ENCODE measurements at places on chromosomes 5 and 9.

GRCh38 chr5:102743900-102744299 is 11.2 kb upstream of the PAM start:
- no peak for DNase-seq

DNA sequence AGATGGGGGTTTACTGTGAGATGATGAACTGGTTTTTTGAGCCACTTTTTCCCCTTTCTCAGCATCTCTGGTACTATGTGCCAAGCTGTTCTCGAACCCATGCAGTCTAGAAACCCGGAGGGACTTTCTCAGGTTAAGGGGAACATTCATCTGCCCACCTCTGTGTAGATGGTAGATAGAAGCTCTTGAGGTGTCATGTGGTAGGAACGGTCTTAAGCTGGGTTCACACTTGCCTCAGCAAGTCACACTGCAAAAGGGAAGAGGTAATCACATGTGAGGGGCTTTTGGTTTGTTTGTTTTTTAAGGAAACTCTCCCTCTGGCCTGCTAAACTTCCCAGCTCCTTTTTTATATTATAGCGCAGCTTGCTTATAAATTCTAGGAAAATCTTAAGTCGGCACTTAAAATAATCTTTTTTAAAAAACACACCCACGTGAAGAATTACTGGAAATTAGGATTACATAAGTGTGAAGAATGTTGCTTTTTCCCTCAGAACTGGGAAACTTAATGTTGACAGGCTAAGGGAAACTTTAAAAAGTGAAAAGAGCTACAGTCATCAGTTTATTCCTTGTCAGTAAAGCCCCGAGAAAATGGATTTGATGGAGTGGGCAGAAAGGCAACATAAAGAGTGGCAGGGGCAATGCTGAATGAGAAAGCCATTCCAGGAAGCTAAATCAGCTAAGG is 430.3 kb downstream of the ARHGEF28 start:
- no peak for DNase-seq

- DNase-seq: no peak
Measured at GRCh38 chr5:140360681-140361479, 886 bp downstream of the SLC4A9 start.

- DNase-seq: no peak
Measured at GRCh38 chr9:84669013-84669287, 579 bp upstream of the NTRK2 start.

- DNase-seq: no peak
Measured at GRCh38 chr5:90602681-90603080, 44.1 kb downstream of the ADGRV1 start.

GRCh38 chr5:59587489-59588337 is 305.8 kb downstream of the PDE4D start:
- no peak for DNase-seq

DNA sequence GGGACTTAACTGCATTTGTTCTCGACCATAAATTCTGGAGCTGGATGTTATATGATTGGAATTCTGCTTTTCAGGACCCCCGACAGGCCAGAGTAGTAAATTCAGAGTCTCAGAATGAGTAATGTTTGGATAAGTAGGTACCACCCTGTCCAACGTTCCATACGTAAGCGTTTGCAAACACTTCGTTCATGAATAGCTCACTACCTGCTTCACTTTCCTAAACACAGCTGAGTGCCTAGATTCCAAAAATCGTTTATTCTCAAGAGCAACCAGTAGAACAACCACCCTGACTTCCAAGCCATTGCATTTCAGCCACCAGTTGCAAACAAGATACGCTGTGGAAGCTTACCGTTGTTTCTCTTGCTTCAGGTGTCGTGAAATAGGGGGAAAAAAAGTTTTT is 101.3 kb upstream of the DMRT1 start:
- no peak for DNase-seq

- DNase-seq: no peak
Measured at GRCh38 chr9:35599763-35600604, 5.1 kb upstream of the TESK1 start.

DNA sequence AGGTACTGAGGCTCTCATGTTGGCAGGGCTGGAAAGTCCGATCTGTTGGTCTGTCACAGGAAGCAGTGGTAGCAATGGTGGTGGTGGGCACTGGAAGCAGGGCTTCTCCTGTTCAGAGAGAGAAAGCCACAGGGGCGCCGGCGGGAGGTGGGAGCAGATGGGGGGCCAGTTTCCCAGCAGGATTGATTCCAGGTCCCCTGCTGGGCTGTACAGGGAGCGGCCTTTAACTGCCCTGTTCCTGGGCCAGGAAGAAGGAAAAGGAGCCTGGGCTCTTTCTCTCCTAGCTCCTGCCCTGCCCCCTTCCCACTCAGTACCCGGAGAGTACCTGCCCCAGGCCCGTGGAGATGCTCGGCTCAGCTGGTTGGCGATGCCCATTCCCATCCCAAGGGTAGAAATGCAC is 2.6 kb upstream of the DAB2IP start:
- no peak for DNase-seq

- DNase-seq: no peak
Measured at GRCh38 chr5:1324301-1324700, 20.6 kb downstream of the CLPTM1L start.

DNA sequence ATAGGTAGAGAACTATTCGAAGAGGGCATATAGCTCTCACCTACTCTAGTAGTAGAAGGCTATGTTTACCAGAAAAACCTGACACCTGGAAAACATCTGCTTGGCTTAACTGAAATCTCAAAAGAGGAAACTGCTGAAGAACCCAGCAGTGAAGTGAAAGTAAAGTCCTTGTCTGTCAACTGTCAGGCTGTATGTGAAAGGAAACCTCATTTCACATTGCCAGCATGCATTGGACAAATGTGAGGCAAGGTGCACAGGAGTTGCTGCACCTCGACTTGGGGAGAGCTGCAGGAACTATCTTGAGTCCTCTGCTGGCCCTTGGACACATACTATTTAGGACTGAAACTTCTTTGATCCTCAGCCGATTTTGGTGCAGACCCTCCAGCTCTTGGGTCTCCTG is 53.3 kb downstream of the NREP start:
- DNase-seq: no peak

DNA sequence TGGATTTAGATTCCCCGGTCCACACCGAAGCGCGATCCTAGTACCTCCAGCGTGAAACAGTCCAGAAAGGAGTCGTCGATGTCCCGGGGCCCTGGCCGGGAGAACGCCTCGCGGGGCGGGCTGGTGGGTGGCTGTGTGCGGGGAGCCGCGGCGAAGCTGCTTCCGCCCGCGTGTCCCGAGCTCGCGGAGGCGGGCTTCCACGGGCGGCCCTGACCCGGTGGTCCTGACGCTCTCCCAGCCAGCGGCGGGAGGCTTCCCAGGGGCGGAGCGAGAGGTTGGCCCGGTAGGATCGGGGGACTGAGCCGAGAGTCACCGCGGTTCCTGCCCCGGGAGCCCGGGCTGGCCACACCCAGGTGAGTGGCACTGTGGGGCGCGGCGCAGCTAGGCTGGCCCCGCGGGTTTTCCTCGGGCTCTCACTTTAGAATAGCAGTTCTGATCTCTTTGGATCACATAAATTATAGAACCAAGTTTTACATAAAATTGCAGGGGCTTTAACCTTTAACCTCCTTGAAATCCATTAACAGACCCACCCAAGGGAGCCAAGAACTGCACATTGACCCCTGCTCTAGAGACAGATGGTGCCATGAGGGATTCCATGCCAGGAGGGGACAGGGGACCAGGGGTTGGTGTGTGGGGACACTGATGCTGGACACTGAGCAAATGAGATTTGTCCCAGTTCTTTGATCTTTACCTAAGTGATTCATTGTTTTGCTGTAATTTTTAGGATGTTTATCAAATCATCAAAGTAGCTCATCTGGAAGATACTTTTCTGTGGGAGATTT is 29.2 kb upstream of the IL31RA start:
- DNase-seq: no peak

DNA sequence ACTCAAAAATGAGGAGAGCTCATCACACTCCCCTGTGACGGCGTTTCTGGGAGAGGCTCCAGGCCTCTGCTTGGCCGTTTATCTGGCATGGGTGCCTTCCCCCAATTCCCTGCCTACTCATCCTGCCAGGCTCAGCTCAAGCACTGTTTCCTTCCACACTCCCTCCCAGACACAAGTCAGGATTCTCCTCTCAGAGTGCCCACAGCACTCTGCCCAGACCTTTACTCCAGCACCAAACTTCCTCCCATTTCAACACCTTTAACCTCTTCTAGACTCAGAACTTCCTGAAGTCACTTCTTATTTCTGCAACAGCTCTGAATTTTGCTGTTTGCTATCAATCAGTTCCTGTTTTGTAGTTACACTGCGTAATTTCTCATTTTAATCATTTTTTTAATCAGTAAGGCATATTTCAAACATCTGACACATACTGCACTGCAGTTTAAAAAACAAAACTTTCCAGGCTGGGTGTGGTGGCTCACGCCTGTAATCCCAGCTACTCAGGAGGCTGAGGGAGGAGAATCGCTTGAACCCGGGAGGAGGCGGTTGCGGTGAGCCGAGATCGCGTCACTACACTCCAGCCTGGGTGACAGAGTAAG is 16.0 kb downstream of the TRMO start:
- DNase-seq: no peak

GRCh38 chr9:74951725-74952151 is 974 bp downstream of the C9orf40 start:
- peak; percentile 46 for DNase-seq

- no peak for DNase-seq
Measured at GRCh38 chr9:90987566-90987965, 185.9 kb downstream of the SYK start.

- DNase-seq: no peak
Measured at GRCh38 chr9:112242147-112242804, 67.2 kb upstream of the SUSD1 start.

- DNase-seq: no peak
Measured at GRCh38 chr5:116370886-116371285, 203.7 kb downstream of the SEMA6A start.

GRCh38 chr9:2453701-2454100 is 167.9 kb upstream of the VLDLR start:
- no peak for DNase-seq

- no peak for DNase-seq
Measured at GRCh38 chr9:25600501-25600900, 77.7 kb downstream of the TUSC1 start.

DNA sequence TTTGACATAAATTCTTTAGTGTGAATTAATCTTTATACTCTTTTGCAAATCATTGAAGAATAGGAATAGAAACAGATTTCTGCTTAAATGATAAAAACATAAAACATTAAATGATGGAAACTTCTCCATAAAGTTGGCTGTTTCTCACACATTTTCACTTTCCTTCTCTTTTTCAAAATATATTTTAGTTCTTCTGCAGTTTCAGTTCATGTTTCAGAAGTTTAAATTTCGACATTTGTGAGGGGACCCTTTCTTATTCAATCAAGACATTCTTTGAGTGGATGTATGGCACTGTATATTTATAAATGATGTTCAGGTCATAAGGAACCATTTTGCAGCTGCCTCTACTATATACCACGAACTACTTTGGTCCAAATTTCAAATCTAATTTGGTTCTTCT is 34.6 kb downstream of the TNFAIP8 start:
- no peak for DNase-seq

DNA sequence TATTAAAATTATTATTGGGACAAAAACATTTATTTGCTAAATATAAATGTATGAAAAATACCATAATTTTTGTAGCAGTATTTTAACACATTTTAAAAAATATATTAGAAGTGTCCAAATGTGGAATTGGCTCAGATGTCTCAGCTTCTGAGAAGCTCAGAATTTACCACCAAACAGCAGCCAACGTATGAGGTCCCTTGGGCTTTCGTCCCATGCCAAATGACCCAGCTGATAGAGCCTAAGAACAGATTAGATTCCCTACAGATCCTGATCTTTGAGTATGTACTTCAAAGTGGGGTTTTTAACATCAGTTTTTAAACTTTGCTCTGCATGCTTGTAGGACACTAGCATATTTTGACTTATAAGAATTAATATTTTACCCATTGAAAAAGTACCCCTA is 77.3 kb upstream of the RPS23 start:
- no peak for DNase-seq
